Activated CD8-positive, alpha-beta memory T cell treated with anti-CD3 and anti-CD28 coated beads for 1 hour (primary cell): ENCODE measurements at places on chromosomes 4 and X.

DNA sequence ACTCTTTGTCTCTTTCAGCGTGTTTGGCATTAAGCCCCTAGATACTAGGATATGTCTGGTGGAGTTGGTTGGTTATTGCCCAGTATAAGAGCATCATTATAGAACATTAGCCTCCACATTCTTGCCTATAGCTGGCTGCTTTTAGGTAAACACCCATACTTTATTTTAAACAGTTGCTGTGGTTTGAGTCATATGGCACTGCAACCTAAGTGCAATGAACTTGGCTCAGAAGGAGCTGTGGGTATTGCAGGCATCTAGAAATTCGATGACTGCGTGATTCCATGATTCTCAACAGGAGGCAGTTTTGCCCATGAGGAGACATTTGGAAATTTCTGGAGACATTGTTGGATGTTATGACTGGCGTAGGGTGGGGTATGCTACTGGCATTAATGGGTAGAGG lies 49.5 kb downstream of the DCLK2 start:
- no peak for DNase-seq

- DNase-seq, result no peak
These were observed 280.6 kb upstream of the ZFP42 start for GRCh38 chr4:187714957-187715356.

- no peak for DNase-seq
These were observed 19.9 kb upstream of the CPLX1 start for GRCh38 chr4:845836-846251.

DNA sequence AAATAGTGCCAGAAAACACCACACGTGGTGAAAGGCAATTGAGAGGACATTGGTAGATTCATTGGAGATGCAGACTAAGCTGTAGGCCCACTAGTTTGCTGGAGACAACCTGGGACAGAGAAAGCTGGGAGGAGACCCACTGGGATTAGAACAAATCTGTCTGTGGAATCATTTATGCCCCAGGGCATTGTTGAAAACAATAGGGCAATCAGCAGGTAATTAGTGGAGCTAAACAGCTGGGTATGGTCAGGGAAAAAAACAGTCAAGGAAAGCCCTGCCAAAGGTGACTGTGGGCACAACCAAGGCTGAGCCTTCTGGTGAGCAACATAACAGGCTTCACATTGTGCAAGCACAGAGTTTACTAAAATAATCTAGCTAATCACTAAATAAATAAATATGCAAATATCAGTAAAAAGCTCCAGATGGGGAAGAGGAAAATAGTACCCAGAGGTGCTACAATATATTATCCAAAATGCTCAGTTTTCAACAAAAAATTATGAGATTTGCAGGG lies 9.0 kb downstream of the TCEAL3 start:
- no peak for DNase-seq

DNA sequence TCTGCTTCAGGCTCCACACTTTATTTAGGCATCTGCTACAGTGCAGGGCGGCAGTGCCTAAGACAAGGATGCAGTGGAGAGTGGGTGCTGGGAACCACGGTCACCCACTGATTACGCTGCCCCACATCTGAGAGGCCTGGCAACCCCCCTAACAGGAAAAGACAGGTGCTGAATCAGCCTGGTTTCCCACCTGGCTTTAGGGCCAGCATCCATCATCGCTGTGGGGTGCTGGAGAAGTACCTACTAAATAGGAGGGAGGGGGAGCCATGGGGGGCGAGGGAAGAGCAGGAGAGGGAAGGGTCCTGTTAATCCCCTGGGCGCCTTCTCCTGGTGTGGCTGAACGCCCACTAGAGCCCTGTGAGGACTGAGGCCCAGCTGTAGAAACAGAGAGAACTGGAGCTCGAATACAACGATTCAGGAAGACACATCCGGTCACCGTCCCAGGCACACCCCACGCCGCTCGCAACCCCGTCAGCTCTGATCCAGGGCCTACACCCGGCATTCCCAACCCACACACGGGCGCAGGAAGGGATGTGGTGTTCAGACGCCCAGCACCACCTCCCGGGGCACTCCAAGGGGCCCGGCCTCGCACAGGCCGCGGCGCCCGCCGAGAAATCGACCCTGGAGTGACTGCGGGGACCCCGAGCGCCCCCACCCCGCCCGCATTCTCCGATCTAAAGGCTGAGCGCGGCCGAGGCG lies 554 bp downstream of the DCTD start:
- no peak for DNase-seq

- DNase-seq, result peak; percentile 15
These were observed 28.1 kb downstream of the MCUB start for GRCh38 chr4:109588176-109588575.

DNA sequence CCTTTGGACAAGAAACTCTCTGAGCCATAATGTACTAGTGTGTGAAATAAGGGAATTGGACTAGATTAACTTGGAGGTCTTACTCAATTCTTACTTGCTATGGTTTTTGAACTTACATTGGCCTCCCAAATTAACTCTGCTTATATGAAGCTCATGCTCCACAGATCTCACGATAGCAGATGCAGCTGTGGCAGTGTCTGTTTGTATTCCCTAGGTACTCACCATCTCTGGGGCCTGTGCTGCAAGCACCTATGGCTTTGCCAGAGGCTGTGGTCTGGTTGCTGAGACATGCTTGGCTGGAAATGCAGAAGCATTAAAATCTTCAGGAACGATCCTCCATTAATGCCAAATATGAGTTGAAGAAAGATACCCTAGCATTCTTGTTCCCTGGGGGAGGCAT lies 112.8 kb downstream of the MSL3 start:
- no peak for DNase-seq

DNA sequence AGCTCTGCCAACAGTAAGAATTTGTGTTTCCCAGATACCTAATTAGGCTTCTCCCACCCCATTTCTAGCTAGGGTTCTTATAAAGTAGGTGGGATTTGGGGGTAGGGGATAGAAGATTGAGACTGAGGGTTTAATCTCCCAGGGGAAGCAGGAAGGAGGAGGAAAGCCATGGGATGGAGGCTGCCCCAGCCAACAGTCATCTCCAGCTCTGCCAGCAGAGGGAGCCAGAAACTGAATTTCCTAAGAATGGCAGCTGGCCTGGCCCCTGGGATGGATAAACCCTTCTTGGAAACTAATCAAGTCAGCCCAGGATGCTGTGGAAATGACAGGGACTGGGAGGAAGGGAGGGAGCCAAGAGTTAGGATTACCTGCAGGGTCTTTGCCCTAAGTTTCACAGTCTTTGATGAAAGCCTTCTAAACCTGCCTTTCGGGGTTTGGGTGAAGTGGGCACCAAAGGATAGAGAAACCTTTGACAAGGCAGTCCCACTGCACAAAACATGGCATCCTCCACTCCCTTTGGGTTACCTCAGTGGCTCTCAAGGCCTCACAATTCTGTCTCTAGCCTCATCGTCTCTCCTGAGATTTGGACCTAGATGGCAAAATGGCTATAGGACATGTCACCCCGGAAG lies 6.7 kb upstream of the ERCC6L start:
- peak; percentile 3 for DNase-seq

DNA sequence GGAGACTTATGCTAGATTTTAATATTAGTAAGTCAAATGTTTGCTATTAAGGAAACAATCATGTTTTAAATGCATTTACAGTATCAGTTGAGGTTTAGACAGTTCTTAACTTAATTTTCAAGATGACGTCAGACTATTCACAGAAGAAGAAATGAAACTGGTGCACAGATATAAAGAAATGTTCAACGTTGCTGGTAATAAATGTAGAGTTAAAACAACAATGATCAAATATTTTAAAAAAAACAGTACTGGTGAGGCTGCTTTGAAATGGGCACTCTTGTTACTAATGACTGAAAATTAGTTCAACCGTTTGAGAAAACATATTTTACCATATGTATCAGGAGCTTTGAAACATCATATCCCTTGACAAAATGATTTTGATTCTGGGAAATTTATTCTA lies 44.2 kb downstream of the ABHD18 start:
- no peak for DNase-seq

DNA sequence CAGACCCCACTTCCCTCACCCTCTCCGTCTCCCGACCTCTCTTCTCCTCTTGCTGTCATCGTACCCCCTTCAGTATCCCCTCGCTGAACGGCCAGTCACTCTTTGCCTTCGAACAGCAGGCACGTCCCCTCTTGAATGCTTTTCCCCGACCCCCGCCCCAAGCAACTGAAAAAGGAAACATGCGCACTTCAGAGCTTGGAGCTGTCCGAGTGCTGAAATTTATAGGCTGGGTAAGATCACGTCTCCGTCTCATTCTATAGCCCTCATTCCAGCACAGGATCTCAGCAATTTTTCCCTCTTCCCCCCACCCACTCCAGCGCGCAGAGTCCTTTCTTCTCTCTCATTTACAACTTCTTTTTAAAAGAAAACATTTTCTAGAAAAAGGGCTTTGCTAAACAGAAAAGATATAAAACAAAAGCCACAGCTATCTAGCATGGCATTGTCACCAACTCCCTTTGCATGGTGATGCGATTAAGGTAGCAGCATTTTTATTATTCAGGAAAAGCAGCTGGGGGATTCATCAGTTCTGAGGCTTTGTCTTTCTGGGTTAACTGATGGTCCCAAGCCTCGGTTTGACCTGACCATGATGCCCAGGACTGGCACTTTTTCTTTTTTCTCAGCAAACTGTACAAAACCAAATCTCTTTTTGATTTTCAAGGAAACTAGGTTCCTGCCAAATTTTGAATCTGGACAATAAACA lies at the start of gene GLRA2:
TSS of gene GLRA2 (plus strand) at position 247 of the 700 bp plus-strand sequence. CDS start 522 bp downstream, outside the sequence.
- no peak for DNase-seq

DNA sequence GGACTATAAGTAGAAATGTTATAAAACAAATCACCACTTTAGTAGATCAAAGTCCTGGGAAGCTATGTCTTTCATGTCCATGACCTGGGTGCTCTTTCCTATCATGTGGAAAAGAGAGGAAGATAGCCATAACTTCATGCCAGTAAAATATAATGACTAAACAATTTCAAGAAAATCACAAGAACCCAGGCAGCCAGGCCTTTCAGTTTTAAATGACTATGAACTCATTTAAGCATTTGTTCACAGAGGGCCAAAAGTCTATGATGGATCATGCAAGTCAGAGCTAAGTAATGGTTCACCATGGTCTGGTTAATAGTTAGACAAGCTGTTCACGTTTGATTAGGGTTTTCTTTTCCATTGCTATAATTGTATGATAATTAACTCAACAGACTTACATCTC lies 155.8 kb downstream of the PPARGC1A start:
- DNase-seq, result no peak

DNA sequence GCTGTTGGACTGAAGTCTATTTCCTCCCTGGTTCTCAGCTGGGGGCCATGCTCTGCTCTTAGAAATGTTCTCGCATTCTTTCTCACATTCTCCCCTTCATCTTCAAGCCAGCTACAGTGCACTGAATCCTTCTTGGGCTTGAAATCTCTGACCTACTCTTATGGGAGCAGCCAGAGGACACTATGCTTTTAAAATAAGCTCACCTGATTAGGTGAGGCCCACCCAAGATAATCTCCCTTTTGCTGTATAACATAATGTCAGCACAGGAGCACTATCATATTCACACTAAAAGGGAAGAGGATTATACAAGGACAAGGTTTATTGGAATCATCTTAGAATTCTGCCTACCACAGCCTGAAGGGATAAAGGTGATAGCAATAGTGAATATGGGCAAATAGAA lies 146.3 kb downstream of the ZNF674 start:
- no peak for DNase-seq

GRCh38 chr4:31045724-31046318 lies 325.7 kb downstream of the PCDH7 start:
- no peak for DNase-seq

GRCh38 chr4:76120199-76120598 lies 28.0 kb downstream of the NUP54 start:
- DNase-seq, result no peak

- no peak for DNase-seq
These were observed 13.0 kb upstream of the SOWAHD start for GRCh38 chrX:119745283-119745848.

DNA sequence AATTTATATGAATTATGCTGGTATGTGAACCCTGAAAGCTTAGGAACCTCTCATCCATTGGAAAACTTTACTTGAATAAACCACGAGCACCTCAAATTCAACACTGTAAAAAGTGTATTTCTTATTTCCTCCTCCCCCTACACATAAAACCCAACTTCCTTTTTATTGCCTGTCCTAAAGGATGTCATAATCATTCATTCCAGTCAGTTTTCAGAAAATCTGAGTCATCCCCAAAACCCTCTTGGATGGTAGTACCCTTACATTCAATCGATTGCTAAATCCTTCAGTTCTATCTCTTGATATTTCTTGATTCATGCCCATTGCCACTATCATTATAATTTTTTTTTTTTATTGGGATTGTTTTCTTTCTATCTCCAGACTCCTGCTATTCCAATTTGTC lies 91.1 kb upstream of the ATP8A1 start:
- no peak for DNase-seq

GRCh38 chrX:20059467-20060128 lies 57.1 kb downstream of the MAP7D2 start:
- no peak for DNase-seq
